ENCODE measurements at places on chromosomes 2 and 18. TPM values are rescaled to one million over a fixed set of nuclear protein-coding genes. Genes with fewer than 3 reads are reported as not detected.

Gene MAP3K19
- not detected for total RNA-seq

DNA sequence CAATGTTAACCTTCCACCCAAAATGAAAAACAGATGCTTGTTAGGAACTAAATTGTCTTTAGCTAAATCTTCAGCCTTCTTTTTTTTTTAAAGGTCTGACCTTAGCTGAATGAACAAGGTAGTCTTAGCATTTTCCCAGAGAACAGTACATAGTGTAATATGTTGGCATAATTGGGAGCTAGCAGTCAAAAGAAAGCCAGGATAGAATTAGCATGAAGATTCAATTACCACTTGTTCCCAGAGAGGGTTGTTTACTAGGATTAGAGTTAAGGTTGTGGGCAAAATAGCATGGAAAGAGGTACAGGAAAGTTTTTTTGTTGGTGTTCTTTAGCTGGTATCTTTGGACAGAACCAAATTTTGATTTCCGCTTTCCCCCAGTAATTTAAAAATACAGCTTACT is 6.9 kb downstream of the CDH20 start:
- DNase-seq, result no peak

Gene DRC1
- total RNA-seq, result 1.0 TPM

DNA sequence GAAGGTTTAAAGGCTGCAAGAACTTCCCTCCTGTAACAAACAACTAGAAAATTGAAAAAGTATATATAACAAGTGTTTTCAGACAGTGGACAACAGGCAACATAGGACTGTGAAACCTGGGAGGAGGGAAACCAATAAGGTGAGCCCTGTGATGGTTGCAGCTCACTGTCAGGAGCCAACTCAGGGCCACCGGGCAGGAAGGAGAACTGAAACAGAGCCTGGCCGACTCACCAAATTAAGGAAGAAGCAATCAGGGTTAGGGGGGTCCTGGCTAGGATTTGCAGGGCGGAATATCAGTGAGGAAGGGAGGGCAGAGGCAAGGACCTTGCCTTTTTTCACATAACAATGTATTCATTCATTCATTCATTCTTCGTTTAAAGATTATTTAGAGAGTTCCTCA is 21.8 kb upstream of the CNRIP1 start:
- no peak for DNase-seq

Gene POTEI
- total RNA-seq, result 0.05 TPM

- DNase-seq, result no peak
Measured at GRCh38 chr2:86335865-86336674, 1.4 kb downstream of the REEP1 start.

GRCh38 chr18:3223356-3223755 is 3.6 kb upstream of the MYOM1 start:
- no peak for DNase-seq

DNA sequence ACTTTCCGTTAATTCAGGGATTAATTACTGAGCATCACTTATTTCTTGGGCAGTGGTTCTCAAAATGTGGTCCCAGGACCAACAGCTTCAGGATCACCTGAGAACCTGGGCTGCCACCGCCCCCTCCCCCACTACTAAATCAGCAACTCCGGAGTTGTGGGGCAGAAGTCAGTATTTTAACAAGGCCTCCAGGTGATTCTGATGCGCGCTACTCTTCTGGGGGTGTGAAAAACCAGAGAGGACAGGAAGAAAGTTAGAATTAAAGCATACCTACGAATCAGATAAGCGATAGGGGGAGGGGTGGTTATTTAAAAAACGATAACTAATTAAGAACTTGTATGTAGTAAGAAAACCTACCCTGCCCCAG is 319 bp downstream of the ZSCAN30 start:
- peak; percentile 20 for DNase-seq

GRCh38 chr2:20781656-20782265 is 41.1 kb downstream of the LDAH start:
- DNase-seq, result no peak

DNA sequence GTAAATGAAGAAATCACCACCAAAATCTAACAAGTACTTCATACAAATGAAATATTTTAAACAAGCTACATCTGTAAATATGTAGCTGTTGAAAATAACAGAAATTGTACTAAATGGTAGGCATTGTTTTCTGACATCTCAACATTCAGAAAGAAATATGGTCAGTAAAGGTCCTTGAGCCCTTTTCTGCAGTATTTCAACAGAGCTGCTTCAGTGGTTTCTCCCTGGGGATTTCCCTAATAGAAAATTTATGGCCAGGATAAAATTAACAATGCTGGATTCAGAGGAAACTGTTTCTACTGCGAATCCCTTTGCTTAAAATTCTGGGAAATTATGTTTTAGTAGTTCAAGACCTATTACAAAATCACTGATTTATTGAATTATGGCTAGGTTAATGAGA is 256.6 kb downstream of the PIEZO2 start:
- DNase-seq, result peak; percentile 6

- DNase-seq, result no peak
Measured at GRCh38 chr18:35050705-35051195, 9.5 kb downstream of the MAPRE2 start.

DNA sequence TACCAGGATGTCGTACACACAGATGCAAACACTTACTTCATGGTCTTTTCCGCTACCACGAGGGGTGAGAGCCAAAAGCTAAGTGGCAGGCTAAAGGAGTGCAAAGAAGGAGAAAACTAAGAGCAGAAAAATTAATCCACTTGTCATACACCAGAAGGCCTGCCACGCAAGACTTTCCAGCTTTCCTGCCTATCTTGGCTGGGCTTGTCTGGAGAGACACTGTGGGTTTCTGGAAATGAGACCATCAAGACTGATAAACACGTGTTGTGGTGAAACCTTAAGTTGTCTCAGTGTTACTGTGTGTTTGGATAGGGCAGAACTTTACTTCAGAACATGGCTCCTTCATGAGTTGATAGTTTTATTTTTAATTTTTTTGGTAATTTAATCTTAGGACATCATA is 175.6 kb downstream of the FMNL2 start:
- DNase-seq, result no peak

DNA sequence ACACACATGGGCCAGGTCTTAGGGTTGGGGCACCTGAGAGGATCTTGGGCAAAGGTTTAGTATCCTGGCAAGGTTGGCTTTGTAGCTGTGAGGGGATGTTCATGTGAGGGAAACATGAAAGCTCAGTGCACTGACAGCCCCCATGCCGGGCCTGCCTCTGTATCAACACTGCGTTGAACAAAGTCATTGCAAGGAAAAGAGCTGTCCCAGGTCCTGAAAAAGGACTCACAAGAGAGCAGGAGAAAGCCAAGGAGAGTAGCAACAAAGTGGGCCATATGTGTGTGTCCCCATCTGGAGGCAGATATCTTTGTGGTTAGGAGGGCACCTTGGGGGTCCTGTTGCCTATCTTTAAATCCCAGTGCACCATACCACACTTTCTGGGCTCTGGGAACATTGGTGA is 237.8 kb upstream of the THSD7B start:
- DNase-seq, result no peak

Data from urinary bladder (tissue), 4 donors.